Activated naive CD4-positive, alpha-beta T cell (primary cell): ENCODE measurements at places on chromosomes 12 and 14.

DNA sequence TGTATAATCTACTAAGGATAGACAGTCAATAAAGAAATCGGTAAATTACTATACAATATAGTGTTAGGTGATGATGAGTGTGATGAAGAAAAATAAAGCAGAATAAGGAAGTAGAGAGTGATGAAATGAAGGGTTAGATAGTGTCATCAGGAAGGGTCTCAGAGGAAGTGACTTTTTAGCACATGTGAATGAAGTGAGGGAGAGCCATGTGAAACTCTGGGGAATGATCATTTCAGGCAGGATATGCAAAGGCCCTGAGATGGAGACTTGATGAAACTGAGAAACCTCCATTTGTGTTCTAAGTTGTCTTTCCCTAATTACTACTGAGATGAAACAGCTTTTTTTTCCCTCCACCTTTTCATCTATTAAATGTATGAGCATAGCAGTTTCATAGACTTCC, 19.4 kb upstream of the GNPTAB start:
- DNase-seq: no peak

- no peak for DNase-seq
Measured at GRCh38 chr12:29695026-29695425, 88.7 kb downstream of the TMTC1 start.

DNA sequence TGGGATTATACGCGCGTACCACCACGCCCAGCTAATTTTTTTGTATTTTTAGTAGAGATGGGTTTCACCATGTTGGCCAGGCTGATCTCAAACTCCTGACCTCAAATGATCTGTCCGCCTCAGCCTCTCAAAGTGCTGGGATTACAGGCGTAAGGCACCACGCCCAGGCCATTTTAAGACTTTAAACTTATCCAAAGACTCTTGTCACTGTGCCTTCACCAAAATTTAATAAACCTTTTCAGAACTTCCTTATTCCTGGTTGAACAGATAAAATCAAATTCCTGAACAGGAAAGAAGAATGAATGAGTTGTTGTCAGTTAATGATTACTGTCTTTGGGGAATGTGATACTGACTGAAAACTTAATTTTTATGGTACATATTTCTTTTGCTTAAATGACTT, 37.8 kb downstream of the GIT2 start:
- DNase-seq: no peak

DNA sequence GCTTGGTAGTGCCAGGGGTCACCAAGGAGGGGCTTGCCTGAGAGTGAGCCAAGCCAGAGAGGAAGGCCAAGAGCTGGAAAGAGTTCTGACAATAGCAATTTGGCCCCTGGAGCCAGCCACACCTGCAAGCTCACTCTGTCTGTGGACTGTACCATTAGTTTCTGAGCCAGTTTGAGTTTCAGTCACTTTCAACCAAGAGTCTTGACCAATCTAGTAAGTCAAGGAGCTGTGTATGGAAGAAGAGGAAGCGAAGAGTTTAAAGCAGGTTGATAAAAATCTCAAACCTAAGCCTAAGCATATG, 38.5 kb downstream of the NT5DC3 start:
- DNase-seq: no peak

GRCh38 chr14:83260751-83261150, 1727.1 kb upstream of the SEL1L start:
- DNase-seq: no peak

- no peak for DNase-seq
Measured at GRCh38 chr12:94149119-94149780, 873 bp downstream of the PLXNC1 start.

DNA sequence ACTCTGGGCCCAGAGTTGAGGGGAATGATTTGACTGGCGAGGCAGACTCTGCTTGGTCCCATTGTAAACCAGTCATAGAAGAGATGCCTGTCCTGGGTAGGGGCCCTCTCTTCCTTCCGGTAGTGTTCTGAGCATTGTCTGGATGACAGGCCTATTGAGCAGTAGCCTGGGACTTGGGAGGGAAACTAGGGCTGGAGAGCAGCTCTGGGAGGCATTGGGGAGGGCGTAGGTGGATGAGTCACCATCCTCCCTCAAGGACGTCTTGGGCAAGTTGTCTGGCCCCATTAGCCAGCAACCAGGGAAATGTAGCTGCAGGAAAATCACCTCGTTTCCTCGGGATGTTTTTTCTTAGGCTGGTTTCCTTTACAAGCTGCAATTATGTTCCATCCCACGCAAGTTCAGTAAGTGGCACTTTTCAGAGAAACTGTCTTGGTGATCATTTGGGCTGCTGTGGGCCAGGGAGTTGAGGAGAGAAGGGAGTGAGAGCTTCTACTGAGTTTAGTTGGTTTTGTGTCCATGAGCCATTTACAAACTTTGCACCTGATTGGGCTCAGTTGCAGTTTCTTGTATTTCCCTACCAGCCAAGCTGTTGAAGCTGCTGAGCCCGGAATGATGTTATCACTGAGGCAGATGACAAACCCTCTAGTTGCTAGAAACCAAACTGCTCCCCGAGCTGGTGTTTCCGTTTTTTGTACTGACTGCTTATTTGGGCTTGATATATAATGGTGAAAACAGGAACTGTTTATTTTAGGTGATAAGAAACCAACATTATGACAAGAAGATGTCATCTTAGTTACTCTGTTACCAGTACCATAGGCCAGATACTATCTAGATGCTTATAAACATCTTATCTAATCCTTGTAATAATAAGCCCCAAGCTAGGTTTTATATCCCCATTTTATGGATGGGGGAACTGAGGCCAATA, 147.6 kb downstream of the CHST11 start:
- DNase-seq: no peak

DNA sequence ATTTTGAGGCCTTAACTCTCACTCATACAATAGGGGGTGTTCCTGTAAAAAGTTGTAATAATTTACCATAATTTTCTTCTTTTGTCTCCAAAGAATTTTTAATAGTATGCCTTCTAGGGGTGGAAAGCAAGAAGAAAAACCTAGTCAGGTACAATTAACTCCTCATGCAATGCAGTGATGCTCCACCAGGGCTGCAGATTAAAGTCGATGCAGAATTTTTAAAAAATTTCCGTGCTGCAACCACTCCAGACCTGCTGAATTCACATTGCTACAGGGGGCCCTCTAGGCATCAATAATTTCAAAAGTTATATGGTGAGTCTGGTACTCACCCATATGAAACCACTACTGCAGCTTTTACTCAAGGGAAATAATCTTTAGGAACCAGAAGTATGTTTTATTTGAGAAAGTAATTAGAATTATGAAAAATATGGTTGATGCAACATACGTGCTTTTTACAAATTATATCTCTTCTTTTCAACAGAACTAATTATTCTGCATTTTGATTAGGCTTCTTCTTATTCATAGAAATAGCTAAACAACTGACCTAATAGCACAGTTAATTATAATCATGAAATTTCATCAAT, 353.2 kb downstream of the BCAT1 start:
- DNase-seq: no peak

GRCh38 chr12:119222222-119222951, 43.7 kb downstream of the HSPB8 start:
- no peak for DNase-seq

- no peak for DNase-seq
Measured at GRCh38 chr12:26153421-26154154, 28.8 kb upstream of the BHLHE41 start.

DNA sequence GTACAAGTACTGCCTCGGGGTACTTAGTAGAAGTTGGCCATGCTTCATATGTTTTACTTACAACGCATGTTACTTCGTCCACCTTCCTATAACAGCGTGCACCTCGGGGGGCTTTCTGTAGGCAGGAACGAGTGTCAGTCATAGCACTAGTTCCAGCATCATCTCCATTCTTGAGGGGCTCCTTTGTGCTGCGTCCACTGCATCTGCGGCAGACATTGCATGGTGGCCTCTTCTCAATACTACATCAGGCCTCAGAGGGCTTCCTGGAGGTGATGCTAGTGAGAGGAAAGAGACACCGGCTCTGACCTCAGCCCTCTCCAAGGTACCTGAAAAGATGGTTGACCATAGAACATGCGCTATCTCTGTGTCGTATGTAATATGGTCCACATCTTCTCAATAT, 121.2 kb upstream of the RTL1 start:
- DNase-seq: no peak
